ENCODE measurements at places on chromosomes 1 and 21.

- DNase-seq = no peak
Observed at GRCh38 chr1:15882665-15883064, 35.2 kb downstream of the SPEN start.

DNA sequence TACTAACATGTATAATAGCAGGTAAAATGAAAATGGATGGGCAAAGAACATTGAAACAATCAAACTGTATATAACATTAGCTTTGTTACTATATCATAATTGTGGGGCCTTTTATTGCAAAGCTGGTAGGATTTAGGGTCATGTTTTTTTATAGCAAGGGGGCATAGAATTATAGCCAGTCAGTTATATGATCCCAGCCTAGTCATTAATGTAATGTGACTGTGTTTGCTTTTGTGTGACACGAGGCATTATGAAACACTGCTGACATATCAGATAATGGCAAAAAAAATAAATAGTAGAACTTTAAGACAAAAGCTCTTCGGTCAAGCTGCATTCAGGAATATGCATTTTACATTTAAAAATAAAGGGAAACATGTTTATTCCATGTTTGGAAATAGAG lies 81.3 kb upstream of the ZNF281 start:
- no peak for DNase-seq

- no peak for DNase-seq
Observed at GRCh38 chr1:94014635-94015488, 105.6 kb upstream of the GCLM start.

GRCh38 chr21:20592463-20592862 lies 405.7 kb upstream of the NCAM2 start:
- no peak for DNase-seq

GRCh38 chr1:226100436-226101391 lies 38.2 kb downstream of the H3-3A start:
- DNase-seq = no peak

GRCh38 chr21:43345746-43346409 lies 81.1 kb downstream of the SIK1 start:
- DNase-seq = no peak

DNA sequence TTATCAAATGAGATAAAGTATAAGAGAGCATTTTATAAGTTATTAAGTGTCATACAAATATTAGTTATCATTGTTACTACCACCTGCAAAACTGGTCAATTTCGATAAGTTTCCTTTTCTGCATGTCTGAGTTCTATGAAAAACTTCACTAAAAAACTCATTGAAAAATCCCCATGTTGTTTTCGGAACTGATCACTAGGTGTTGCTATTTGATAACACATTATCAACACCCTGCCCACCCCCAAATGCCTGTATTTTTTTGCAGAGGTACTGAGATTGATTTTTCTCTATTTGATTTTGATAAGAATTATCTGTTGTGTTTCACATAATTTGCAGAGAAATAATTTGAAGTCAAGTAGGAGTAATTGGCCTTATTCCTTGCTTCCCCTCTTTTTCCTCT lies 22.1 kb upstream of the DISP1 start:
- no peak for DNase-seq

- DNase-seq = no peak
Observed at GRCh38 chr1:199751962-199752687, 275.4 kb upstream of the NR5A2 start.

GRCh38 chr1:25875856-25876692 lies 566 bp upstream of the PAQR7 start:
- no peak for DNase-seq

DNA sequence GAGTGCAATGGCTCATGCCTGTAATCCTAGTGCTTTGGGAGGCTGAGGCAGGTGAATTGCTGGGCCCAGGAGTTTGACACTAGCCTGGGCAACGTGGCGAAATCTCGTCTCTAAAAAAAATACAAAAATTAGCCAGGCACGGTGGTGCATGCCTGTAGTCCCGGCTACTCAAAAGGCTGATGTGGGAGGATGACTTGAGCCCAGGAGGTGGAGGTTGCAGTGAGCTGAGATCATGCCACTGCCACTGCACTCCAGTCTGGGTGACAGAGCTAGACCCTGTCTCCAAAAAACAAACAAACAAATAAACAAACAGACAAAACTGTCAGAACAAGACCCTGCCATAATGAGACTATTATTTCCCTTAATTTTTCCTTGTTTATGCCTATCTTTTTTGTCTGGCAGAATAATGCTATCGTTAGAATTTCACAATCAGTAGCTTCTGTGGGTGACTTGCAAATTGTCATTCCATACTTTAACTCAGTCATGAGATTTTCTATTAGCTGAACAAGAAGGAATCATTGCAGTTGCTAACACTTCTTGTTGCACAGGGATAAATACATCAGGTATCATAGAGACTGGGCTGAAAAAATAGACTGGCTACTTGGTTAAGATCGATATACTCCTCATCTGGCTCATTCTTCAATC lies 7.5 kb upstream of the THEM4 start:
- no peak for DNase-seq

DNA sequence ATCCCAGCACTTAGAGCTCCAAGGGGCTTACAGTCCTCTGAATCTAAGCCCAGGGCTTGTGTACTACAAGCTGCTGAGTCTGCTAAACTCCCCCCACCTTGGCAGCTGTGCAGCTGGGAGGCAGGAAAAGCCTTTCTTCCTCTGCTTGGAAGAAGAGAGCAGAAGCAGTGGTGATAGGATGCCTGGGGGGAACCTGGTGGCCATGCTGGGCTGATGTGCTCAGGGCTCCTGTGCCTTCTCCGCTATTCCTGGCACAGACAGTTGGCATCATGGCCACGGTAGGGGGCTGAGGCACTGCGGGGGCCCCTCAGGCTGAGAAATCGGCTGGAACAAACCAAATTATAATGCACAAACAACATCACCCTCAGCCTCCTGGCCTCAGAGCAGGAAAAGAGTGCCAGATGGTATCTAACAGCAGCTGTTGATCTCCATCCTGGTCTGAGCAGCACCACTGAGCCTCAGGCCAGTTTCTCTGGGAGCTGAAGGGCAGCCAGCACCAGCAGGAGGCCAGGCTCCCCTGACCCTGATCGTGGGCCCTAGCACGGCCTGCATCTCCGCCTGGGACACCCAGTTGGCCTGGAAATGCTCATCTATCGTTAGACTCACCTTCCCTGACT lies 35.8 kb downstream of the ECE1 start:
- DNase-seq = no peak

DNA sequence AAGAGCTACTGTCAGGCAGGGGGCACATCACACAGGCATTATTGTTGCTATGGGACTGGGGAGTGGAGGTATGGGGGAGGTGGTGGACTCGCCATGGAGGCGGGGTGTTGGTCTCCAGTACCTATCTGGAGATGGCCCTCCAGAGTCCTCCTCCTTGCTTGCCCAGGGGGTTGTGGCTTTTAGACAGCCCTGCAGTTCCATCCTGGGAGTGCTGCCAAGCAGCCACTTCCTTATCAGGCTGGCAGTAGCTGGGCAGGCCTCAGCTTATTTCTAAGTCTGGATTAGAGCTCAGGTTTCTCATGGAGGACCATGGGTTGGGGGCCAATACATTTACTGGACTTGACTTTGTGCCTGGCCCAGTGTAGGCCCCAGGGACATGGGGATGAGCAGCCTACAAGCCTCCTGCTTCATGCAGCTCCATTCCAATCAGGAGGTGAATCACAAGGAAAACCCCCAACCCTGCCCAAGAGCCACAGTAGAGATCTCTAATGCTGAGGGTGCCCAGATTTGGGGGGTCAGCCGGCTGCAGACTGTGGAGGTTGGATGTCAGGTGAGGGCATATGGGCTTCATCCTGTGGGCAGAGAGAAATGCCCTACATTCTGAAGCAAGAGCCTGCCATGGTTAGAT lies 210.7 kb upstream of the EDN2 start:
- DNase-seq = no peak

DNA sequence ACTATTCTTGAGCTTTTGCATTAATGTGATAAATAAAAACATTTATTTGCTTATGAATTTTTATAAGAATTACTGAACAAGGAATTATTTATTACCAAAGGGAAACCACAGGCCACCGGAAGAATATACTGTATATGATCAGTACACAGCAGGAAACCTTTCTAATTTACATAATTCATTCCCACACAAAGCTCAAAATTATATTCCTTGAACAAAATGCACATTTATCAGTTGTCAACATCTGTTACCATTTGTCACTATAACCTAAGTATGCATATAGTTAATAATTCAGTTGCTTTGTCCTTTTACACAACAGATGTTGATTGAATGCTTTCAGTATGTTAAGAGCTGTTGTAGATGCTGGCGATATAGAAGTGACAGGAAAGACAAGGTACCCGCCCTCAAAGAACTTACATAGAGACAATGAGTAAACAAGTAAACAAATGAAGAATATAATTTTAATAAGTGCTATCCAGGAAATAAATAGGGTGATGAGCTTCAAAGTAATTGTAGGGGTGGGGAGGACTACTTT lies 27.2 kb downstream of the VPS45 start:
- DNase-seq = no peak

- no peak for DNase-seq
Observed at GRCh38 chr1:145994391-145995120, 1.8 kb downstream of the TXNIP start.

DNA sequence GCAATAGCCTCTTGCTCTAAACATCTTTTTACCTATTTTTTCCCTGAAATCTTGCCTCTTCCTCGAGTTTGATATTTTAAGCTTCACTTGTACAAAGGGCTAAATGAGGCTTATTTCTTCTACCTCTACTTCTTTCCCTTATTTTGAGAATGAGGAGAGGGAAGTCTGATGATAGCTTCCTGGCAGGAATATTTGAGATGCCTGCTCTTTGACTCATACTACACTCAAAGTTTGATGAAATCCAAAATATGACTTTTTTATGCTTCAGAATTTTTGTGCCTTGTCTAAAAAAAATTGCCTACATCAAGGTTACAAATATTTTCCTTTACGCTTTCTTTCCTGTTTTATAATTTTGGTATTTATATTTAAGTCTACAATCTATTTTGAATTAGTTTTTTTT lies 624.4 kb upstream of the PLXNA2 start:
- DNase-seq = no peak

DNA sequence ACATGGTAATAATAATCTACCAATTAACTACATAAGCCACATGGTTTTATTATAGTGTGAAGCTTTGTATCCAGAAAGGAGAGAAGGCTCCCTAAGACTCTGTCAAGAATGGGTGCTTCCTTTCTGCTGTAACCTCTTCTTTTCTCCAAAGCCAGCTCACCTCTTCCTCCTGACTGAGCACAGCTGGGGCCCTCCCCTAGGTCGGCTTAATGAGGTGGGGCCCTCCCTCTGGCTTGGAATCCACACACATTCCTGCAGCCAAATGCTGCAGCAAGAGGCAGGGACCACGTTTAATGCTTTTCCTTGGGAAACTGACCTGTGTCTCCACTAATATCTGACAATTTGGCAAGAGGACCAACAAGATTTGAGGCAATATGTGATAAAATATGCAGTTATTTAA lies 94.8 kb downstream of the DSCAM start:
- no peak for DNase-seq

DNA sequence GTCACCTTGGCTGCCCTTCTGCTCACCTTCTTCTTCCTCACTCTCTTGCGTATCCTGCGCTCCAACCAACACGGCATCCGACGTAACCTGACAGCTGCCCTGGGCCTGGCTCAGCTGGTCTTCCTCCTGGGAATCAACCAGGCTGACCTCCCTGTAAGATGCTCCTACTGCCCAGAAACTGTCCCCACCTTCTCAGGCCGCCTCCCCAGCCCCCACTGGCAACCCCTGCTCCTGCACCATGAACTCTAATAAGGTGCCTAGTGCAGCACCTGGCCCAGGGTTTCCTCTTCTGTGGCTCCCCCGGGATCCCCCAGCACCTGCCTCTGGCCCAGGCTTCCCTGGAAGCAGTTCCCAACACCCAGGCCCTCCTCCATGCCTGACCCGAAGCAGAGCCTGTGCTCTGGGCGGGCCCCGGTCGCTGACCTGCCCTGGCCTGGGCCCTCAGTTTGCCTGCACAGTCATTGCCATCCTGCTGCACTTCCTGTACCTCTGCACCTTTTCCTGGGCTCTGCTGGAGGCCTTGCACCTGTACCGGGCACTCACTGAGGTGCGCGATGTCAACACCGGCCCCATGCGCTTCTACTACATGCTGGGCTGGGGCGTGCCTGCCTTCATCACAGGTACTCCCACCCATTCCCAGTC lies 12.8 kb downstream of the PSRC1 start:
- no peak for DNase-seq

Data from memory B cell (primary cell).